ENCODE measurements at places on chromosomes 7 and 10. TPM values are rescaled to one million over a fixed set of nuclear protein-coding genes. Genes with fewer than 3 reads are reported as not detected.

DNA sequence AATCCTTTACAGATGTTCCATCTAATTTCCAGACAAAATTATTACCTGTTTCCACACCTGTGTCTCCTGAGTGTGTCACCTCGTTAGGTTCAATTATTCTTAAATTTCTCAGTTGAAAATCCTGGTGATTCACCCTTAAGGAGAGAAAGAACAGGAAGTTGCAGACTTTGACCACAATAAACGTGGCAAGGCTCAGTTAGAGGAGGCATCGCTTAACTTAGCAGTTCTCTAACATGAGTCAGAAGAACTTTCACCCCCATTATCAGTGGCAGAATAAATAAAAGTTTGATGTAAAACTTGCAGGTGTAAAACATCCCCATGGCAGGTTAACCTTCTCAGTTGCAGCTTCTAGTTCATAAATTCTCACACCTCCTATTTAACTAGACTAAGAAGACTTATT lies 8.3 kb downstream of the XPNPEP1 start:
- DNase-seq = peak; percentile 86

GRCh38 chr7:100629117-100629716 lies 12.1 kb downstream of the TFR2 start:
- peak; percentile 55 for DNase-seq

HOXA3 gene
- 13.8 TPM for total RNA-seq

SPDYE2 gene
- total RNA-seq = not detected
